ENCODE measurements at places on chromosomes 13 and 19. TPM values are rescaled to one million over a fixed set of nuclear protein-coding genes. Genes with fewer than 3 reads are reported as not detected.

DNA sequence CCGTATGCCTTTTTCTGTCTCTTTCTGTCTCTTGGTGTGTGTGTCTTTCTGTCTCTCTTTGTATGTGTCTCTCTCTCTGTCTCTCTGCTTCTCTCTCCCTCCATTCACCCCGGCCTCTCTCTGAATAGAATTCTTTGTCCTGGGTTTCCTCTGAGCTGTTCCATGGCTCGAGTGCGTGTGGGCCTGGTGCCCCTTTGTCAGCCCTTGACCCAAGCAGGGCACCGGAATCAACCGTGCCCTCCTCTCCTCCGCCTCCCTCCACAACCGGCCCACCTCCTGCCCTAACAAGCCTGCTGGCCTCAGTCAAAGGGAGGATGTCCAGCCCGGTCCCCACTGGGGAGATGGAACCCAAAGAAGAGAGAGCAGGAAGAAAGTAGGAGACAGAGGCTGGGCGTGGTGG lies 3.2 kb downstream of the AXL start:
- DNase-seq, result no peak
- H3K36me3 ChIP-seq, result no peaks in the 10 kb centered on the region
- peaks cover 13% of the 10 kb centered on the region for H3K4me1 ChIP-seq

- no peak overlapping the region for H3K27ac ChIP-seq
- H3K4me3 ChIP-seq, result no peak overlapping the region
- peaks cover 4% of the 10 kb centered on the region for H3K36me3 ChIP-seq
- no peaks in the 10 kb centered on the region for H3K27me3 ChIP-seq
- DNase-seq, result no peak
Observed at GRCh38 chr13:41742917-41743552, 217.9 kb downstream of the VWA8 start.

- no peak overlapping the region for H3K4me3 ChIP-seq
- H3K27ac ChIP-seq, result no peak overlapping the region
- H3K4me1 ChIP-seq, result no peaks in the 10 kb centered on the region
Observed at GRCh38 chr13:36917311-36917710, 2.7 kb downstream of the SMAD9 start.

- H3K4me1 ChIP-seq, result peaks cover 63% of the 10 kb centered on the region
- no peaks in the 10 kb centered on the region for H3K27me3 ChIP-seq
- peaks cover 14% of the 10 kb centered on the region for H3K36me3 ChIP-seq
- DNase-seq, result no peak
- H3K4me3 ChIP-seq, result peak overlapping the region; percentile 93
Observed at GRCh38 chr19:54160854-54161253, 1.3 kb upstream of the LENG1 start.

The FLT3LG gene
- 63.9 TPM for total RNA-seq
